NCI-H1105 treated with DMSO at 0.1 percent for 48 hours (cell line): ENCODE measurements at places on chromosomes 13 and 19.

DNA sequence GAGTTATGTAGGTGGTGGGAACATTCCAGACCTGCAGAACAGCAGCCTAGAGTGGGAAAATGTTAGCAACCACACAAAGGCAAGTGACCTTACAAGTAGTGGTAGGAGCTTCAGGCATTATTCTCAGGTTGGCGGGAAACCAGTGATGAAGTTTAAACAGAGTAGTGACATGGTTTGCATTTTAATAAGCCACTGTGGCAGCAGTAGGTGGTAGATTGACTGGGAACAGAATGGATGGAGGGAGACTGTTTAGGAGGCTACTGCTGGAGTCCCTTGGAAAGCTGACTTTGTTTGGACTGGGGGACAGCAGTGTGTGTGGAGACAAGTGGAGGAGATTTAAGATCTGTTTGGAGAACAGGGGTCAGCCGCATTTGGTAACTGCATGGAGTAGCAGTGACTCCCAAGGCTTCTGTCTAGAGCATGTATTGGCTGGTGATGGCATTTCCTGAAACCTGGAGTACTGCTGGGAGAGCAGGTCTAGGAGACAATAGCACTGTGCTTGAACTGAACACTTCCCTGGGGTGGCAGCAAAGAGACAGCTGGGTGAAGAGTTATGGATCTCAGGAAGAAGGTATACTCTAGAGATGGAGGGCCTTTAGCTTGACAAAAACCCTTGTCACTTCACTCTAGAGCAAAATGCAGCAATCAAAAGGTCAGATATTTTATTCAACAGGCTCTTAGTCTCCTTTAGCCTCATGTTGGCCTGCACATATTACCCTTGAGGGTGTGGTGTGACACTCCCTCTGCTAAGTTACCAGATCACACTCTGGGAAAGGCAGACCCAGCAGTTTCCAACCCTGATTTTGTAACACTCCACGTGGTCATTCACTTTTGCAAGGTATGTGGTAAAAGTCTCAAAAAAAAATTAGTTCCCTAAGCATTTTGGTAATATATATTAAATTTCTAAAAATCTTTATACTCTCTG, 70.3 kb downstream of the DHRS12 start:
- no peak for DNase-seq

DNA sequence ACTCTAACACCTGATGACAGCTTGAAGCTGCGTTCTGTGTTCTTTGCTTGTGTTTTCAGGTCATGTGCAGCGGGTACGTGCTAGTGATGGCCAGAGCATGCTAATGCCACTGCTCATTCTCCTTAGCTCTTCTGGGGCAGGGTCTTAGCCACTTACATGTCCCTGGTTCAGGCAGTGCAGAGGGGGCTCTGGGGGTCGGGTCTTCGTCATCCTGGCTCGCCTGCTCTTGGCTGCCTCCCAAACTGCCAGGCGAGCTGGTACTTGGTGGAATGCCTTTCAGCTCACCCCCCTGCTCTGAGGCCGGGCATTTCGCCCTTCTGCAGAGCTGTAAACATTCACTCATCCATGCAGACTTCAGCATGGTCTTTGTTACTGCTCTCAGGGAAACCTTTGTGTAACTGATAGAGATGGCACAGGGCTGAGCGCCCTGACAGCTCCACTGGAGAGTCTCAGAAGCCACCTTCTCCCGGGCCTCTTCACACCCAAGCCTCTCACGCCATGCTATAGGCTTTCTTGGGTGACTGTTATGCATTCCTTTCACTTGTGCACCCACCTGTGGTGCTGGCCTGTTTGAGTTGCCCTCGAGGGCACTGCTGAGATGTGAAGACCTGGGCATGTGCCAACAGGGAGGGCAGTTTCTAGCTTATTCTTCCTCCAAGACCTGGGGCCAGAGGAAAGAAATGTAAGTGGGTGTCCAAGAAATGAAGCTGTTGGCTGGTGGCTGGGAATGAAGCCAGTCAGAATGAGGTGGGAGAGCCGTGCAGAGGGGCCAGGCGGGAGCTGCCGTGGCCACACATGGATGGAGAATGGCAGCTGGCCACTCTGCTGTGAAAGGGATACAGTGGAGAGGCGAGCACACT, 24.4 kb downstream of the FAM124A start:
- peak; percentile 46 for DNase-seq

- no peak for DNase-seq
Measured at GRCh38 chr13:28173793-28174192, 35.4 kb downstream of the PAN3 start.

DNA sequence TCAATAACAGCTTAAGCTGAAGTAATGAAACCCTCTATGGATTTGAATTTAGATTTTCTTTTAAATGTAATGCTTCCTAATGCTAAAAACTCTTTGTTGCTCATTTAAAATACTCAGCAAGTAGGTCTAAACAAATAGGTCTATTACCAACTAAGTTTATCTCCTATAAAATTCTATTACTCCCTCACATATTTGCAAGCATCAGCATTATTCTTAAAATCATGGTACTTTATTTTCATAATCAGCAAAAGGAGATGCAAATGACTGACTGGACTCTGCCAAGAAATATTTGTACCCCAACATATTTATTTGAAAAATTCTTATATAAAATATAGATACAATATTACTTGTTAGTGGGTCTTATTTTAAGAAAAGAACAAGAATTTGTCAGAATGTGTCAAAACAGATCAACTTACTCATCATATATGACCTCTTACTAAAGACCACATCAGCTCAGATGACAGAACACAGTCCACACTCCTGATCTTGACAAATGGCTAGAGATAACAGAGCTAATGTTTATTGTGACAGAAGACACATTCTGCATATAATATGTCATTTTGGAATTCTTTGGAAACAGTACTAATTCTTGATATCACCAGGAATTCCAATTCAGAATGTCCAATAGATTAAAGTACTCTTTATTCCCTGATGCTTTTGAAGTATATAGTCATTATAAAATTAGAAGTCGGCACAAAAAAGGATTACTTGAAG, 704.6 kb upstream of the PCDH9 start:
- DNase-seq: no peak

DNA sequence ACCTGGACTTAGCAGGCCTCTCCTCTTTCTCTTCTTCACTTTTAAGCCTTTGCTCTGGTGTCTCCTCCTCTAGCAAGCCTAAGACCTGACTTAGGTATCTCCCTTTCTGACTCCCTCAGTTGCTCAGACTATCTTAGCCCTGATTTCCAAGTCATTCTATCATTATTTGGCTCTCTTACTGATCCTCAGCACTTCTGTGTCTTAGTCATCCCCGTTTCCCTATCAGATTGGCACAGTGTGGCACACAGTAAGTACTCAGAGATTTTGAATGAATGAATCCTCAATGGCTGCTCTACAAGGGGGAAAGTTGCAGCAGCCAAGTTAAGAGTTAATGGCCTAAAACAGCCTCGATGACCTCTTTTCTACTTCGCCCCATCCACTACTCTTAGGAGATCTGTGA, 8.2 kb downstream of the KCTD12 start:
- DNase-seq: no peak

- DNase-seq: no peak
Measured at GRCh38 chr13:49536144-49536873, 40.6 kb downstream of the PHF11 start.

DNA sequence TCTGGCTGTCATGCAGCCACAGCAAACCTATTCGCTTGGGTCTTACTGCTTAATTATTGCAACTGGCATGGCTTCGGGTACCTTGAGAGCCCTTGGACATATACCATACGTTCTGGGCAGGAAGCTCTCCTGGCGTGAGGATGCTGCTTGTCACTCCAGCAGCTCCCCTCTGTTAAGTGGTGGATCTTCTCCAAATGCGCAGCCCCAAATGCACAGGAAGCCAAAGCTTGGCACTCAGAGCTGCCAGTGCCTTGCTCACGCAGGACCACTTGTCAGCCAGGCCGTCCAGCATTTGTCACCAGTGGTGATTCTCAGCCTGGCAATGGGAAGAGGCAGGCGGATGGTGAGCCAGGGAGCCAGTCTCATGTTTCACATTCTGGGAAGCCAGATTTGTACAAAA, 158.6 kb downstream of the KATNAL1 start:
- DNase-seq: no peak

DNA sequence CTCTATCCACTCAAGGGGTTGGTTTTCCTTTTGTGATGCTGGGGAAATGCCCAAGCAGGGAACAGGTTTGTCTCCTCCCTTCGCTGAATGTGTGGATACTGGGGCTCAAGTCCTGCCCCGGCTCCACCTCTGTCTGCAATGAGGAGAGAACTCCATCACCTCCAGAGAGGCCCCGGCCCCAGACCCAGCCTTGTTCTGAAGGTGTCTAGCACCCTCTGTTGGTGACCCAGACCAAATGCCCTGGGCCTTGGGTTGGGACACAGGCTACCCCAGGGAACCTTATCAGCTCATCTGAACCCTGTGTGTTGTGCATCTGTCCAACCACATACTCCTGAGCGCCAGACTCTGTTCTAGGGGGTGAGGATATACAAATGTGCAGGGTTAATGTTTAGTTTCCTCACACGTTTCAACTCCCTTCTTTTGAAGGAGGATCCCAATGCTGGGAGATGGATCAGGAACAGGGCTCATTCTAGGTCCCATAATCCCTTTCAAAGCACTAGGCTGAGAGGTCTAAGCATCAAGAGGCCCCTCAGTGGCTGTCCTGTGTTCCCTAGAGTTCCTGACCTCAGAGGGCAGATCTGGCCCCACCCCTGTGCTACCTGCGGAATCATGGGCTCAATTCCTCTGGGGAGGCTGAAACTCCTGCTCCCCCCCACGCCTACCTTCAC, 112.5 kb upstream of the SLC7A1 start:
- DNase-seq: no peak

DNA sequence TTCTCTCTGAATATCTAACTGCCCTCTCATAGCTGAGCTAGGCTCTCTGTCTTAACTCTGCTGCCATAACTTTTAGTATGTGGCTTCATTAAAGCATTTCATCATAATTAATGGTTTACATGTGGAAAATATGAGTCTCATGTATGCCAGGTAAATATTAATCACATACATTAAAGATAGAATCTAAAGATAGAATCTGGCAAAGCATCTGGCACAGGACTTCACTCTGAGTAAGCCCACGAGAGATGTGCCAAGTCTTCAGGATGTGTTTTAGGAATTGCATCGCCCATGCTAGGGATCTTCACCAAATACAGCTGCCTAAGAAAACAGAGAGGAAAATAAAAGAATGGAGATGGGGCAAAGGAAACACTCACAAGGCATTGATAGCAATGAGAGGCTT, 285.8 kb downstream of the DIAPH3 start:
- no peak for DNase-seq

- no peak for DNase-seq
Measured at GRCh38 chr13:58852076-58852475, 1220.5 kb downstream of the PCDH17 start.

DNA sequence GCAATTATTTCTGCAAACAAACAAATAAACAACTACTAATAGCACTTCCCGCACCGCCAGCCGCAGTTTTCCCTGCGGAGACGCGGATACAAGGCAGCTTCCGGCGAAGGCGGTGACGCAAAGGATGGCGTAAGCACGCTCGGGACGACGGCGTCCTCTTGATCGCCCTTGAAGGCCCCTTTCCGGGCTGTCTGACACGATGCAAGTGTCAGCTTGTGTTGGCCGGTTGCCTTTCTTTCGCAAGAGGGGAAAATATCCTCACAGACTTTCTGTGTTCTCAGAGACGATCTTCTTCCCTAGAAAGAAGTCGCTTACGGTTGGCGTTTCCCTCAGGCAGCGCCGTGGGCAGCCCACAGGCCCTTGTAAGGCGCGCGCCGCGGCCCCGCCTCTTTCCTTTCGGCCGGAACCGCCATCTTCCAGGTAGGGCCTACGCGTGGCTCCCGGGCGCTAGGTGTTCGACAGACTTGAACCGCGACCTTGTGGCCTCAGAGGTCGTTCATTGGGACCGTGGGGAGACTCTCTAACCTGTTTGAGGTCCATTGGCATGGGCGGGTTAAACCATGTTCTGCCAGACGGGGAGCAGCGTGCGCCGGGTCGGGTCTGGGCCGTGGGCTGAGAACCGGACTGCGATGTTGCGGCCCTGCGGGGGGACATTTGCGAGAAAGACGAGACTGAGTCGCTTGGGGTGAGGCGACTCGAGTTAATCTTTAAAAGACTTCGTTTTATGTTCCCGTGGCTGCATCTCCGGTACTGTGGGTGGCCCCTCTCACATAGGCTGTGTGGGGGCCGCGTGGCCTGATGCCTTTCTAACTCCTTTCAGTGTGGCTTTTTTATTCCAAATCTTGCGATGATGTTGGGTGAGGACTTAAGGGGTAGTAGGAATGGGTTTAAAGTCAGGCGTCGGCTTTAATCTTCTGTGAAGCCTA, at the start of gene RPL21:
RPL21 (plus strand) TSS at position 393 of the 926 bp plus-strand sequence. CDS start 2,219 bp downstream, outside the sequence.
- peak; percentile 74 for DNase-seq

DNA sequence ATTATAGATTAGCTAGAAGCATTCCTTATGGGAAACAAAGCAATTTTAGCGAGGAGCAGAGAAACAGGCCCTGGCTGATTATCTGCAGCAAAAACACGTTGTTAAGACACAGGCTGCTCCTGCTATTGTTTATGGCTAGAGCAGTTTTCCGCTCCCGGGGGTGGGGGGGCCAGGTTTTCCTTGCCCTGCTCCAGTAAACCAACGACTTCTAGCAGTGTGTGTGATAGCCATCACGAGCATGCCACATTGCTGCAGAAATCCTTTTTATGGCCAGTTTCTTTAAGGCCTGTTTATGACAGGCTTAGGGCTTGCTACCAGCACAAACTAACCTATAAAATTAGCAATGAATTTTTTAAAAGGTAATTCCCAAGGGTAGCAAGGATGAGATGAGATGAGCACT, 18.4 kb upstream of the IL17D start:
- no peak for DNase-seq

GRCh38 chr13:55038230-55038629, 2009.6 kb downstream of the OLFM4 start:
- no peak for DNase-seq

GRCh38 chr19:45958769-45959516, 14.7 kb downstream of the NOVA2 start:
- no peak for DNase-seq

GRCh38 chr19:35559281-35559659, 4.2 kb downstream of the ATP4A start:
- DNase-seq: no peak

- DNase-seq: no peak
Measured at GRCh38 chr13:40275636-40276035, 390.8 kb downstream of the FOXO1 start.

DNA sequence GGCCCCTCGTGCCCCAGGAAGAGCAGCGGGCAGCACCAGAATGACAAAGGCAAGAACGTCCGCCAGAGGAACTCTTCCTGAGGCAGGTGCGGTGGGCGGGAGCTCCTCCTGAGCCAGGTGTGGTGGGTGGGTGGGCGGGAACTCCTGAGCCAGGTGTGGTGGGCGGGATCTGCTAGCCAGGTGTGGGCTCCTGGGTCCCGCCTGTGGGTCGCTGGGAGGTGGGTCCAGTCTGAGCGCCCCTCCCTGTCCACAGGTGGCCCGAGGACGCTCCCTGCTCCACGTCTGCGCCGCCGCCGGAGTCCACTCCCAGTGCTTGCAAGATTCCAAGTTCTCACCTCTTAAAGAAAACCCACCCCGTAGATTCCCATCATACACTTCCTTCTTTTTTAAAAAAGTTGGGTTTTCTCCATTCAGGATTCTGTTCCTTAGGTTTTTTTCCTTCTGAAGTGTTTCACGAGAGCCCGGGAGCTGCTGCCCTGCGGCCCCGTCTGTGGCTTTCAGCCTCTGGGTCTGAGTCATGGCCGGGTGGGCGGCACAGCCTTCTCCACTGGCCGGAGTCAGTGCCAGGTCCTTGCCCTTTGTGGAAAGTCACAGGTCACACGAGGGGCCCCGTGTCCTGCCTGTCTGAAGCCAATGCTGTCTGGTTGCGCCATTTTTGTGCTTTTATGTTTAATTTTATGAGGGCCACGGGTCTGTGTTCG, 7.0 kb upstream of the HCN2 start:
- no peak for DNase-seq

GRCh38 chr19:18657590-18658365, 20.9 kb downstream of the KLHL26 start:
- no peak for DNase-seq
